NCI-H1105 treated with DMSO at 0.1 percent for 48 hours (cell line): ENCODE measurements at places on chromosomes 6 and 20.

- DNase-seq: peak; percentile 16
Observed at GRCh38 chr6:88374553-88374952, 208.4 kb upstream of the CNR1 start.

GRCh38 chr6:156131221-156131903, 645.8 kb upstream of the ARID1B start:
- no peak for DNase-seq

- DNase-seq: no peak
Observed at GRCh38 chr6:9481292-9482029, 933.4 kb downstream of the TFAP2A start.

GRCh38 chr6:44058617-44059358, 68.5 kb downstream of the MRPL14 start:
- DNase-seq: no peak

DNA sequence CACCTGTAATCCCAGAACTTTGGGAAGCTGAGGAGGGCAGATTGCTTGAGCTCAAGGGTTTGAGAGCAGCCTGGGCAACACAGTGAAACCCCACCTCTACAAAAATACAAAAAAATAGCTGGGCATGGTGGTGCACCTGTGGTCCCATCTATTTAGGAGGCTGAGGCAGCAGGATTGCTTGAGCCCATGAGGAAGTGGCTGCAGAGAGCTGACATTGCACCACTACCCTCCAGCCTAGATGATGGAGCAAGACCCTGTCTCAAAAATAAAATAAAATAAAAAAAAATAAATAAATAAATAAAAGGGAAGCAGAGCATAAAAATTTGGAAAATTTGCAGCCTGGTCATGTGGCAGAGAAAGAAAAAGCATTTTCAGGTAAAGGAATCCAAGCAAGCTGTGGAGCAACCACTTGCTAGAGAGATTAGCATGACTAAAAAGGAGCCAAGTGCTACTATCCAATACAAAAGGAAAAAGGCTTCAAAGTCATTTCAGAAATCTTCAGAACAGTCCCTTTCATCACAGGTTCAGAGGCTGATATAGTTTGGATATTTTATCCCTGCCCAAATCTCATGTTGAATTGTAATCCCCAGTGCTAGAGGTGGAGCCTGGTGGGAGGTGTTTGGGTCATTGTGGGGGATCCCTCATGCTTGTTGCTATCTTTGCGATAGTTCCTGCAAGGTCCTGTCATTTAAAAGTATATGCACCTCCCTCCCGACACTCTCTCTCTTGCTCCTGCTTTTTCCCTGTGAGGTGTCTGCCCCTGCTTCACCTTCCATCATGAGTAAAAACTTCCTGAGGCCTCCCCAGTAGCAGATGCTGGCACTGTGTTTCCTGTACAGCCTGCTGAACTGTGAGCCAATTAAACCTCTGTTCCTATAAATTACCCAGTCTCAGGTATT, 11.2 kb upstream of the TTK start:
- no peak for DNase-seq

DNA sequence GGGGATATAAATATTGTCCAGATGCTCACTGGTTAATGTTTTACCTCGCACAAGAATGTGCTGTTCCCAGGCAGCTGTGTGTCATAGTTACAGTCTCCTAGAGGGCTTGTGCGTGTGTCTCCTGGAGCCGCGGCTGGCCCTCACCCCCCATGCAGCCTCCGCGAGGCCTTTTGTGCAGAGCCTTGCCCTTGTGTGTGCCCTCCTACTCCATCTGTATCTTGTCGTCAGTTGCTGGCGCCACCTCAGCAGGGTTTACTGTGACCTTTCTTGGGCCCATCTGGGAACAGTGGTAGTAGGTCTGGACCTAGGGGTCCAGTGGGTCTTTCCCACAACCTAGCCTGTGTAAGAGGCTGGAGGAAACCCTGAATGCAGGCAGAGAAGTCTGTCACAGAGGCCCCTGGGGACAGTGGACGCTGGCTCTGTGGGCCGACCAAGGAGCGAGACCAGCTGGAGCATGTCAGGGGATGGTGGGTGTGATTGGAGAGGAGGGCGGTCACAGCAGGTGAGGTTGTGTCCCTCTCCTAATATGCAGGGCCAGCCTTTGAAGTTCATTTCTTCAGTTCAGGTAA, 35.2 kb downstream of the PPP1R14C start:
- DNase-seq: no peak

DNA sequence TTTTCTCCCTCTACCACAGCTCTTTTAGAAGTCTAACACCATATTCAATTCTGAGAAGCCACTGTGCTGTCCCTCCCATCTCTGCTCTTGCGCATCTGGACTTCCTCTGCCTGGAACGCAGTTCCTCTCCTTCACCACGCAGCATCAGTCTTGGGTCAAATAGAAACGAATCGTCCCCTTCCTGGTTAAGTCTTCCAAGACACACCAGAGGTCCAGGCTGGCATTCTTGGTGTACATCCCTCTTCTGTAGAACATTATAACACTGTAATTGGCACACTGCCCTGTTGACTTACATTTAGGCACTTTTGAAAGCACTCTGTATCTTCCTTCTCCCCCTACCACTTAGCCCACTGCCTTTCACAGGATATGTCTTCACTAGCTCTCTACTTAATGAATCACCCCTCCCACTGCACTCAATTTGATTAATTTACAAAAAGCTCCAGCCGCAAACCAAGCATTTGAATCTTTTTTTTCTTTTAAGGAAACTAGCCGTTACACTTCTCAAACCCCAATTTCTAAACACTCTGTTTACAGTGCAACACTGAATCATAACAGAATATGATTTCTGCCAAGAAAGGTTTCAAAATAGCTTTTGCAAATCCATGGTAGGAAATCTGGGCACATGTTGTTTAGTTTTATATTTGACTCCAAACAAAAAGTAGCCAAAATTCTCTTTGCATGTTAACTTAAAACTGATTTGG, 140.8 kb upstream of the CARMIL1 start:
- no peak for DNase-seq
